ENCODE measurements at places on chromosomes 7 and 10.

DNA sequence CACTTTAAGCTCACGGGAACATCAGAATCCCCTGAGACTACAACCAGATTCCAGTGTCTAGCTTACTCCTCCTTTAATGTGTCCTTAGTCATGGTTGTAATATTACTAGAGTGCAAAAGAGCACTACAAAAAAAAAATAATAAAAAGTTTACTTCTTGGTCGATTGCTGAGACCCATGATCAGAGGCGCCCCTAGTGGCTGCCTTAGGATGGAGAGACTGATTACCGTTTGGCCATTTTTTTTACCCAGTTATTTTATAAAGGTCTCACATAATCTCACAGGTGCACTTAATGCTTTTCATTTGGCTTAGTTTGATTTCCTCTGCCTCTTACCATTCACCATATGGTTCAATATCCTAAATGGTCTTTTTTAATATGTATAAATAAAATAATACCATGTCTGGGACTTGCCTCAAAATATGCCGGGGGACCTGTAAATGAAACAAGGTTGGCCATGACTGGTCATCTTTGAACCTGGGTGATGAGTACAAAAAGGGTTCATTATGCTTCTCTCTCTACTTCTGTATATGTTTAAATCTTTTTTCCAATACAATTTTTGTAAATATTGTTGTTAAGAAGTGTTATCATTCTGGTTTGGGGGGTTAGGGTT, 331.5 kb upstream of the NFE2L3 start:
- DNase-seq: no peak

DNA sequence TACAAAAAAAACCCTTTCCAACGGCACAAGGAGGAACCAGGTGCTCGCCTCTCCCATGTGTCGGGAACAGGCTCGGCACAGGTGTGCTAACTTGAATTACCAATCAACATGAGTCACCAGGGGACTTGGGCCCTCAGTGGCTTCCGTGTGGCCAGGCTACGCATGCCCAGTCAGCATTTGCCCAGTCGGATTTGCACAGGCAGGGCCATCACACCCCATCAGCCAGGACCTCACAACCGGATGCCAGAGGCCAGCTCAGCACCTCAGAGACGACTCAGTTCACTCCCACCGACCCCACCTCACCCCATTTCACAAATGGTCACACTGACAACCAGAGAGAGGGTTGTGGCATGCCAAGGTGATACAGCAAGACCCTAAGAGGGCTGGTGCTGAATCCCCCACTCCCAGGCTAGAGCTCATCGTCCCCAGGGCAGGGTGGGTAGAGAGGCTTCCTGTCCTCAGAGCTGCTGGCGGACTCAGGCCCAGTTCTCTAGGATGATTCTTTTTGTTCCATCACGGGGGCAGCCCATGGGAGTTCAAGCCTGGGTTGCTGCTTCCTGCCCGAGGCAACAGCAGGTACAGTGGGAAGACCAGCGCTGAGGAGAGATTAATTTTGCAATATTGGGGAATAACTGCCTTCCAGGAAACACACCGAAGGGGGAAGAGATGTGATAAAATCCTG, 13.6 kb downstream of the ANXA11 start:
- no peak for DNase-seq

- no peak for DNase-seq
Measured at GRCh38 chr7:148927123-148928045, 43.3 kb upstream of the EZH2 start.

GRCh38 chr7:21507627-21508343, 35.1 kb upstream of the DNAH11 start:
- no peak for DNase-seq

- no peak for DNase-seq
Measured at GRCh38 chr10:105598207-105598606, 957.1 kb downstream of the SORCS3 start.

DNA sequence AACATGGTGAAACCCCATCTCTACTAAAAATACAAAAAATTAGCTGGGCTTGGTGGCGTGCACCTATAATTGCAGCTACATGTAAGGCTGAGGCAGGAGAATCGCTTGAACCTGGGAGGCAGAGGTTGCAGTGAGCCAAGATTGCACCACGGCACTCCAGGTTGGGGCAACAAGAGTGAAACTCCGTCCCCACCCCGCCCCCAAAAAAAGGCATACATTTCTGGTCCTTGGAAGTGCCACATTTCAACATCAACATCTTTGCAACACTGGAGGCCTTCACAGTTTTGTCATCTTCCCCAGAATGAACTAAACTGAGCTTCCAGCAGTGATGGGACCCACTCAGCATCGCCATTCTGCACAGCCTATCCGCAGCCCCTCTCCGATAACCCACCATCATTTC, 36.6 kb downstream of the FAM53B start:
- DNase-seq: no peak

GRCh38 chr7:150846291-150847115, 5.8 kb upstream of the AOC1 start:
- no peak for DNase-seq

GRCh38 chr7:40429826-40430225, 295.0 kb downstream of the SUGCT start:
- DNase-seq: no peak

- DNase-seq: no peak
Measured at GRCh38 chr7:46209611-46210388, 288.7 kb upstream of the IGFBP3 start.

DNA sequence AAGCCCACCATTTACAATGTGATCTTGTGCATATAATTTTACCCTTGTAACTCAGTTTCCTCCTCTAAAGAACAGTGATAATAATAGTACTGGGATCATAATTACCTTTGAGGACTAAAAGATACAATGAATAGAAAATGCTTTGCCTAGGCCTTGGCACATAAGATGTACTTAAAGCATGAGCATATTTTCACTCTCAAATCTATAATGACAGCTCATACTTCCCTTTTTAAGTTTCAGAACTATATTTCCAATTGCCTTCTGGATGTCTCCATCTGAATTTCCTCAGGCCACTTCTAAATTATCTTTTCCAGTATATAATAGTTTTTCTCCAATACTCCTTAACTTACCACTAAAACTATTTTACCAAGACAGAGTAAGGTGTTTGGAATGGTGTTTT, 13.3 kb upstream of the ITGB8 start:
- no peak for DNase-seq

DNA sequence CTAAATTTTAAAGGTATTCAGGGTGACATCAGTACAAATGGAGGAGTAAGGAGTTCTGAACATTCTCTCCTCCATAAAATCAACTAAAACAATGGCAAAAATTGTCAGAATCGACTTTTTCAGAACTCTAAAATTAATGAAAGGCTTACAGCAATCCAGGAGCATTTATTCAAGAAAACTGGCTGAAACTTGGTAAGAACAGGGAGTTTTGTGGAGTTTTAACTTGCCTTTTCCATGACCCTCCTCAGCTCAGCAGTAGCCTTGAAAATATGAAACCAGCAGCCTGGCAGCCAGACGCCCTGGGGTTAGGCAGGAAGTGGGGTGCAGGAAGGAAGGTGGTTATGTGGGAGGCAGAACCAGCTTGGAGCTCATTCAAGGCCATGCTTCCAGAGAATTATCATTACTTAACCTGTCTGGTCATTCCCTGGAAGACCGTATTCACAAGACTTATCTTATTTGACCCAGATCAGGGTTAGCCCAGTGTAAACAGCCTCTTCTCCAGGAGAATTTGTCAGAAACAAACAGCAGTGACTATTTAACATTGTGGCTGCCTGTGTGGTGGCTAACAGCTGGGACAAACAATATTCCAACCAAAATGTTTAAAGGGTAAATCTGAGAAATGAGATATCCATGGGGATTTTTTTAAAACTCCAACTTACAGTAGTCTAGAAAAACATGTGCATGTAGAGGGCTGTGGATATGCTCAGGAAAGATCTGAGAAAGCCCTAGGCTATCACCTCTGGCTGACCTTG, 75.7 kb upstream of the MACROH2A2 start:
- DNase-seq: no peak
